Smooth muscle cell of trachea (primary cell): ENCODE measurements at places on chromosomes 1 and 21. TPM values are rescaled to one million over a fixed set of nuclear protein-coding genes. Genes with fewer than 3 reads are reported as not detected.

Gene BRINP2
- under 0.01 TPM in 1 of 2 replicates, not detected in the other for total RNA-seq

Gene HCRTR1
- total RNA-seq: not detected in 2 replicates

Gene SLC45A1
- total RNA-seq: 1.2 and 4.8 TPM in 2 replicates

Gene CGN
- not detected in 2 replicates for total RNA-seq

Gene CD164L2
- not detected in 2 replicates for total RNA-seq

Gene CNIH3
- 15.7 and 18.4 TPM in 2 replicates for total RNA-seq

Gene WLS
- total RNA-seq: 164 and 195 TPM in 2 replicates

Gene PSMB2
- total RNA-seq: 18.0 and 31.3 TPM in 2 replicates

Gene SV2A
- total RNA-seq: 19.4 and 38.0 TPM in 2 replicates

Gene FCRL6
- total RNA-seq: not detected in 2 replicates

Gene CCDC190
- total RNA-seq: under 0.01 TPM in 1 of 2 replicates, not detected in the other

Gene PCSK9
- 0.50 and 0.87 TPM in 2 replicates for total RNA-seq

Gene CNN3
- 289 and 292 TPM in 2 replicates for total RNA-seq

Gene ASPM
- 2.0 and 60.8 TPM in 2 replicates for total RNA-seq

Gene LCE1B
- not detected in 2 replicates for total RNA-seq

Gene RAP1GAP
- 0.15 and 0.17 TPM in 2 replicates for total RNA-seq

Gene ELAPOR1
- total RNA-seq: 0.15 and 0.33 TPM in 2 replicates

Gene SLC25A33
- total RNA-seq: 3.5 and 4.0 TPM in 2 replicates

Gene OR2L3
- total RNA-seq: not detected in 2 replicates

Gene VCAM1
- total RNA-seq: 2.9 and 23.3 TPM in 2 replicates

Gene EIF2D
- 54.1 and 62.4 TPM in 2 replicates for total RNA-seq

Gene S100A3
- total RNA-seq: 2.8 and 8.6 TPM in 2 replicates

Gene AGMAT
- total RNA-seq: 0.99 and 1.6 TPM in 2 replicates

Gene PLEKHA6
- 2.3 and 7.4 TPM in 2 replicates for total RNA-seq

Gene CHODL
- total RNA-seq: 0.15 and 0.17 TPM in 2 replicates
